NCI-H2029 treated with DMSO at 0.1 percent for 48 hours (cell line): ENCODE measurements at places on chromosomes 5 and 9.

GRCh38 chr9:130342714-130343085, 77.1 kb downstream of the HMCN2 start:
- no peak for DNase-seq

GRCh38 chr9:33168941-33169544, 1.9 kb upstream of the B4GALT1 start:
- DNase-seq: no peak

GRCh38 chr5:150589862-150590601, 50.4 kb upstream of the SYNPO start:
- DNase-seq: no peak

- DNase-seq: no peak
Measured at GRCh38 chr5:57175551-57176309, 1.9 kb downstream of the GPBP1 start.

DNA sequence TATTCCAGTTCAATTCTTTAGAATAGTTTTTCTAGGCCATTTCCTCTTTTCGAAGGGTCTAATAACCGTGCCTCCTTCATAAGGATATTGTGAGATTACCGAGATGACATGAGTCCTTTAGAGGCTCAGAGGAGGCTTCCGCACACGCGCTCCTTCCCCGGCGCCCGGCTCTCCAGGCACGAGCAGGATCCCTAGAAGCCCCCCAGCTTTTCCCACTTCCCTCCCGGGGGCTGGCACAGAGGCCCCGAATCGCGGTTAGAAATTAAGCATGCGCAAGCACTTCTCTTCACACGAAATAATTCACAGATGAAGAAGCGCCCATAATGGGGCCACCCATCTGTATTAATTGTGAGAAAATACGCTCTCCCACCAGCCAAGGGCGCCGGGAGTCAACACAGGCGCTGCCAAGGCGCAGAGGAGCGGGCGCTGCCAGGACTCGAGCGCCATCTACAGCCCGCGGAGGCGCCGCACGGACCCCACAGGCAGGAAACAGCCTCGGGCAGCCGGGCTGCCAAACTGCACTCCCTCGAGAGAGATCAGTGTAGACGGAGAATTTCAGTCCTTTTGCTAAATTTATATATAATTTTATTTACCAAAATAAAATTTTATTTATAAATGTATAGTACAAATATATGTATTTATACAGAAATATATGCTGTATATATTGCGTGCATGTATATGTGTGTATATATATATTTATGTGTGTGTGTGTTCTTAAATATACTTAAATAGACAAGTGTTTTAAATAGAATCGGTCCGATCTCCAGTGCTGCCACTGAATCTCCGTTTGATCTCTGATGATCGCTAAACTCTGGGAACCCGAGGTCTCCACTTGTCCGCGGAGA, 258.1 kb upstream of the NFIL3 start:
- peak; percentile 35 for DNase-seq

DNA sequence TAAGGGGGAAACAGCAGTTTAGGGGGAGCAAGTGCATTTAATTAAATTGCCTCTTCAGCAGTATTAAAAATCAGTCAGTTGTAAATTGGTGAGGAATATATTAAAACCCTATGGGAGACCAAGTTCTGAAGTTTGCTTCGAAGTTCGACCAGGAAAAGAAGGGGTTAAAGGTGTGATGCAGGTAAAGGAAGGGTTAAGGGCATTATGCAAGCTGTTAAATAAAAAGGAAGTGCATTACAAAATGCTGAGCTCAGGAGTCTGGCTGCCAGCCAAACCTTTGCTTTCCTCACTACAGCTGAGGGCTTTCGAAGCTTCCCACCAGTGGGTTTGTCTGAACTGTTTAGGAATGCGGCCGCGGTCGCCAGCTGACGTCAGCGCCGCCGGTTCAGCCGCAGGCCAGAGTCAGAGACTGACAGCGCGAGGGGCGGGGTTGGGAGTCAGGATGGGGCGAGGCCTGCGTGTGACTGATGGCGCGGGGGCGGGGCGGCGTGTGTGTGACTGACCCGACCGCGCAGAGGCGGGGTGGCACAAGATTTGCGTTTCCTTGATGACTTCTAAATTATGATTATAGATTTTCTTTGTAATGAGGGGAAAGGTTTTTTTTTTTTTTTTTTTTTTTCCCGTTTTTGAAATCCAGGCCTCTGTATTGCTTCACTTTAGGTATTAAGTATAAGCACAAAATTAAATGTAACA, 76.6 kb downstream of the ZSWIM6 start:
- DNase-seq: peak; percentile 95

DNA sequence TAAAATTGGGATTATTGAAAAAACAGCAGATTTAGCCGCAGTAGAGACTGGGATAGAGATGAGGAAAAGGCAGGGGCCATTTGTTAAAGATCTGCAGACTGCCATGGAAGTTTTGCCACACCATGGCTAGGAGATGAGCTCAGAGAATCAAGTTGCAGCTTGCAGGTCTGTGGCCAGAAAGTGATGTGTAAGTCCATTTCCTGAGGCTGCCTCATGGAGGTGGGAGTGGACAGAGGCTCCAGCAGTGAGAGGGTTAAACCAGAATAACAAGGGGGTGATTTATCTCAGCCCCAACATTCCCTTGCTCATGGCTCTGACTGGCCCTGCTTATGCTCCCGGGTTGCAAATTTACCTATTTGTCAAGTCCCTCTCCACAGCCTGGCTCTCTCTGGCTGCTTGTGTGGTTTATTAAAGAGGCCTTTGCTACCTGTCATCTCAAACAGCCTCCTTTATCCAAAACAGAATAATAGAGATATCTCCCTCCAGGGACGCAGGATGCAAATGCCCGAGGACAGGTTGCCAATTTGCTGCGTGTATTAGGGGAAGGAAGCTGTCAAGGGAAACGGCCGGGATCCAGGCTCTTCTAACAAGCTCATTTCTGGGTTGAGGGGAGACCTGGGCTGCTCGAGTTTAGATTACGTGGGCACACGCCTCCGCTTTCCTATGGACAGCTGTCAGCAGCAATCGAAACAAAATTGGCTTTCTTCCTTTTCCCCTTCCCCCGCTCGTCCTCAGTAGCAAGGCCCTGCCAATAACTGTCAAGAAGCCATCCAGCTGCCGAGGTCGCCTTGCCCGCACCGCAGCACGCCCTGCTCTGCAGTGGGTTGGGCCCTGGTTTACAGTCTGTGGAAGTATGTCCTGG, 72.8 kb upstream of the PITX1 start:
- no peak for DNase-seq

- no peak for DNase-seq
Measured at GRCh38 chr9:5939530-5939929, 48.8 kb downstream of the MLANA start.

DNA sequence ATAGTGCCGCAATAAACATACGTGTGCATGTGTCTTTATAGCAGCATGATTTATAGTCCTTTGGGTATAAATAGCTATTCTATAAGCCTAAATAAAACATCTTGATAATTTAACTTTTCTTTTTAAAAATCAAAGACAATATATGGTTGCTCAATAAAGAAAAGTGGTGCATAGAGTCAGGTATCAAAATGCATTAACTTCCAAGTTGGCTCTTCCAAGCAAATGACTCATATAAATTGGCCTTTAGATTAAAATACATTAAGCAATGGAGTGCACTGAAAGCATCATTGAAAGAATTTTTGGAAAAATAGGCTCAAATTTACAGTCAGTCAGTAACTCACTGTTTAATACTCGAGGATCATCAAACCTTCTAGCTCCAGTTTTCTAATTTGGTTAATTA, 106.6 kb downstream of the PLCXD3 start:
- DNase-seq: no peak

DNA sequence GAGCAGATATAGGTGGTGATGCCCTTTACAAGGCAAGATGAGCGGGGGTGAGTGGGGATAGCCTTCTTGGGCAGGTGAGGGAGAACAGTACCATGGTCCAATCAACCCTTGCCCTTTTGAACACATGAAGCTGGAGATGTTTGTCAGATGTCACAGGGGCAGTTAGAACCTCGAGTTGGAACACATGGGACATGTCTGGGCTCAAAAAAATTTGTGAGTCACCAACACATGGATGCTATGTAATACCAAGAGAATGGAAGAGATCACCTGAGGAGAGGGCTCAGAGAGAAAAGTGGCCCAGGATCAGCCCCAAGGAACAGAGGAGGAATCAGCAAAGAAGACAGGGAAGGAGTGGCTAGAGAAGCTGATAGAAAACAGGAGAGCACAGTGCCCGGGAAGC, 4.7 kb downstream of the PHYKPL start:
- no peak for DNase-seq
